Neuronal stem cell (in vitro differentiated cells): ENCODE measurements at places on chromosomes 7 and 10.

GRCh38 chr7:74306004-74306729 lies 17.0 kb downstream of the CLIP2 start:
- H3K27ac ChIP-seq = no peak overlapping the region
- no peak for DNase-seq
- peaks cover 13% of the 10 kb centered on the region for H3K4me1 ChIP-seq
- H3K4me3 ChIP-seq = no peak overlapping the region
- peaks cover 6% of the 10 kb centered on the region for H3K36me3 ChIP-seq

DNA sequence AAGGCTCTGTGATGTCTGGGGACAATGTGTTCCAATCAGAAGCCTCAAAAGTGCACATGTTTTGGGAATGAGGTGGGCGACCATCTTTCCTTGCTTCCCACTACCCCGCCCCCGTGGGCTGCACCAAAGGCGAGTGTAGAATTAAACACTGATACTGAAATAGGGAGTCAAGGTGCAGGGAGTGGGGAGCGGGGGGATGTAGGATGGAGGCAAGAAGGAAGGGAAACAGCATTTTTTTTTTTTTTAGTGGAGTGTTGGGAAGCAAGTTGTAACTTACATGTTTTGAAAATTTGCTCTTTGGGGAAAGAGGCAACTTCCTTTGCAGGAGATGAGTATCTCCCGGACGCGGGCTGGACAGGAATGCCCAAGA lies 484 bp upstream of the DLX5 start:
- DNase-seq = no peak
- H3K27ac ChIP-seq = no peak overlapping the region
- H3K36me3 ChIP-seq = no peaks in the 10 kb centered on the region
- no peak overlapping the region for H3K4me3 ChIP-seq
- peaks cover 87% of the 10 kb centered on the region for H3K27me3 ChIP-seq

DNA sequence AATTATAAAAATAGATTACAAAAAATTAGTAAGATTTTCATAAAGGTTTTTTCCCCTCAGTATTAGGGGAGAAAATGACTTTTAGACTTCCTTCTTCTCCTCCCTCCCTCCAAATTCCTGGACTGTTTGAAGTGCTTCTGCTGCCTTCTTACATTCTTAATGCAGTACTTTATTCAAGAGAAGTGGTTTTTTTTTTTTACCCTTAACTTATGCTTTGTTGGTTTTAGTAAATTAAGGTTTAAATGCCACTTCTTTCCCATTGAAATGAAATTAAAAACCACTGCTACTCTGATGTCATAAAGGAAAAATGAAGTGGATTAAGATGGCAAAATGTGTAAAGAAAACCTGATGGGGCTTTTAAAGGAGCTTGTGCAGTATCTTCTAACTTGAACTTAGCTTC lies 140.7 kb downstream of the VTI1A start:
- no peak overlapping the region for H3K4me3 ChIP-seq
- H3K4me1 ChIP-seq = peaks cover 52% of the 10 kb centered on the region
- H3K36me3 ChIP-seq = no peaks in the 10 kb centered on the region
- no peak overlapping the region for H3K27ac ChIP-seq
- no peak for DNase-seq
- H3K27me3 ChIP-seq = no peaks in the 10 kb centered on the region

GRCh38 chr10:57579926-57580325 lies 687.8 kb downstream of the IPMK start:
- H3K36me3 ChIP-seq = no peaks in the 10 kb centered on the region
- H3K4me3 ChIP-seq = no peak overlapping the region
- peak; percentile 29 for DNase-seq
- H3K4me1 ChIP-seq = no peaks in the 10 kb centered on the region
- H3K27me3 ChIP-seq = no peaks in the 10 kb centered on the region
- H3K27ac ChIP-seq = no peak overlapping the region

- H3K27me3 ChIP-seq = no peaks in the 10 kb centered on the region
- H3K4me1 ChIP-seq = peaks cover 12% of the 10 kb centered on the region
- H3K27ac ChIP-seq = no peak overlapping the region
- H3K4me3 ChIP-seq = no peak overlapping the region
- DNase-seq = no peak
Observed at GRCh38 chr10:12484002-12484918, 134.9 kb downstream of the CAMK1D start.

- H3K27me3 ChIP-seq = no peaks in the 10 kb centered on the region
- no peaks in the 10 kb centered on the region for H3K36me3 ChIP-seq
- H3K4me3 ChIP-seq = no peak overlapping the region
- H3K27ac ChIP-seq = no peak overlapping the region
- DNase-seq = no peak
Observed at GRCh38 chr10:32000937-32001336, 55.3 kb downstream of the KIF5B start.

DNA sequence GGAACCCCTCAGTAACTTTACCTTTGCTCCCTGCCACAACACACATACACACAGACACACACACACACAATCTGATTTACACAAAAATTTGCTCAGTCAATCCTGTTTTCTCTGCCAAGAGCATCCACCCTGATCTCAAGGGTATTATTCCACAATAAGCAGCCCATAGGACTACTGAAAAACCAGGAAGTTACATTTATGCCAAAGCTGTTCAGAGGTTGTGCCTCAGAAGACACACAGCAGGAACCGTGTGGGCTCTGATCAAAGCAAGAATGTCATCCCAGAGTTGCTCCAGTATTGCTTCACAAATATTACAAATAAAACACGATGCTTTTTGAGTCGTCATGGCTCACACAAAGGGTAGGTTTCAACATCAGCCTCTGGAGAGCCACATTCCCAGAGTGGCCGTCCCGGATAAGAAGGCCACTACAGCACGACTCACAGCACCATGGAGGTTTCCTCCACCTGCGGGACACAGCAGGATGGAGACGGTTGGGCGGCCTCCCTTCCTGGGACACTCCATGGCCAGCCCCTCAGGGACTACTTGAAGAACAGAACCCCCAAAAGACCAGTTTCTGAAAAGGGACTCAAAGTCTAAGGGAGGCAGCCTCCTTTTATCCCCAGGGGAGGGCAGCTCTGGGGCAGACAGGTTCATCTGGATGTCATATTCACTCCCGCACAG lies 1.6 kb downstream of the AIFM2 start:
- H3K27ac ChIP-seq = no peak overlapping the region
- H3K27me3 ChIP-seq = peaks cover 31% of the 10 kb centered on the region
- H3K36me3 ChIP-seq = no peaks in the 10 kb centered on the region
- no peak for DNase-seq
- no peak overlapping the region for H3K4me3 ChIP-seq
- peaks cover 3% of the 10 kb centered on the region for H3K4me1 ChIP-seq

DNA sequence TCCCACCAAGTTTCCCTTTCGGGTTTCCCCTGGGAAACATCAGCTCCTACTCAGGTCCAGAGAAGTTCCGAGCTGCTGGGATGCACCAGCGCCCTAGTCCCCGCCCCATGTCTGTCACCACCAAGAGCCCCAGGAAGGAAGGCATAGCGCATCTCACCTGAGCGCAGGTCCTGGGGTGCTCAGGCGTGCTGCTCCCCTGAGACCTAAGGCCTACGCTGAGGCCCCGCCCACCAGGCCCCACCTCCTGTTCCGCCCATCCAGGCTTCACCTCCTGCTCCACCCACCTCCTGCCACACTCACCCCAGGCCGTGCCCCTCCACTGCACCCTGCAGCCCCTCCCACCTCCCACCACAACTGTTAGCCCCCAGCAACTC lies 1.2 kb upstream of the TFR2 start:
- no peaks in the 10 kb centered on the region for H3K36me3 ChIP-seq
- H3K27me3 ChIP-seq = no peaks in the 10 kb centered on the region
- no peak overlapping the region for H3K4me3 ChIP-seq
- peaks cover 4% of the 10 kb centered on the region for H3K4me1 ChIP-seq
- no peak overlapping the region for H3K27ac ChIP-seq

DNA sequence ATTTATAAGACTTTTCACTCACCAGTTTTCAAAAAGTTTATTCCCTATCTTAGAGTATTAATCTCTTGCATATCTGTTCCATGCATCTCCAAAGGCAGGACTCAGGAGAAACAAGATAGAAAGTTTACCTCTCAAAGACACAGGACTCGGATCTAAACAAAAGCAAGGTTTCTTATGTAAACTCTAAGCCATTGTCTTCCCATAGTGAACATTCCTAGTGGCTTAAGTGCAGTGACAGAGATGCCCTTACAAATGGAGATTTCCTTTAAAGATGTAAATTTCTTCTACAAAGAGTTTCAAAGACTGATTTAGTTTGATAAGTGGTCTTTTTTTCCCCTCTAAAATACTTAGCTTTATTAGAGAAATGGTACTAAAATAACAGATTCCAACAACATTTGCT lies 209.8 kb downstream of the ACTR3B start:
- H3K4me1 ChIP-seq = no peaks in the 10 kb centered on the region
- no peak overlapping the region for H3K4me3 ChIP-seq
- no peak for DNase-seq
- H3K27ac ChIP-seq = no peak overlapping the region

GRCh38 chr7:44286618-44287487 lies 38.5 kb downstream of the CAMK2B start:
- no peak overlapping the region for H3K4me3 ChIP-seq
- no peak overlapping the region for H3K27ac ChIP-seq
- no peaks in the 10 kb centered on the region for H3K36me3 ChIP-seq
- DNase-seq = no peak

GRCh38 chr7:91569728-91570457 lies 305.7 kb downstream of the FZD1 start:
- H3K36me3 ChIP-seq = no peaks in the 10 kb centered on the region
- no peak overlapping the region for H3K4me3 ChIP-seq
- peaks cover 22% of the 10 kb centered on the region for H3K4me1 ChIP-seq
- H3K27ac ChIP-seq = no peak overlapping the region
- no peaks in the 10 kb centered on the region for H3K27me3 ChIP-seq
- DNase-seq = no peak

DNA sequence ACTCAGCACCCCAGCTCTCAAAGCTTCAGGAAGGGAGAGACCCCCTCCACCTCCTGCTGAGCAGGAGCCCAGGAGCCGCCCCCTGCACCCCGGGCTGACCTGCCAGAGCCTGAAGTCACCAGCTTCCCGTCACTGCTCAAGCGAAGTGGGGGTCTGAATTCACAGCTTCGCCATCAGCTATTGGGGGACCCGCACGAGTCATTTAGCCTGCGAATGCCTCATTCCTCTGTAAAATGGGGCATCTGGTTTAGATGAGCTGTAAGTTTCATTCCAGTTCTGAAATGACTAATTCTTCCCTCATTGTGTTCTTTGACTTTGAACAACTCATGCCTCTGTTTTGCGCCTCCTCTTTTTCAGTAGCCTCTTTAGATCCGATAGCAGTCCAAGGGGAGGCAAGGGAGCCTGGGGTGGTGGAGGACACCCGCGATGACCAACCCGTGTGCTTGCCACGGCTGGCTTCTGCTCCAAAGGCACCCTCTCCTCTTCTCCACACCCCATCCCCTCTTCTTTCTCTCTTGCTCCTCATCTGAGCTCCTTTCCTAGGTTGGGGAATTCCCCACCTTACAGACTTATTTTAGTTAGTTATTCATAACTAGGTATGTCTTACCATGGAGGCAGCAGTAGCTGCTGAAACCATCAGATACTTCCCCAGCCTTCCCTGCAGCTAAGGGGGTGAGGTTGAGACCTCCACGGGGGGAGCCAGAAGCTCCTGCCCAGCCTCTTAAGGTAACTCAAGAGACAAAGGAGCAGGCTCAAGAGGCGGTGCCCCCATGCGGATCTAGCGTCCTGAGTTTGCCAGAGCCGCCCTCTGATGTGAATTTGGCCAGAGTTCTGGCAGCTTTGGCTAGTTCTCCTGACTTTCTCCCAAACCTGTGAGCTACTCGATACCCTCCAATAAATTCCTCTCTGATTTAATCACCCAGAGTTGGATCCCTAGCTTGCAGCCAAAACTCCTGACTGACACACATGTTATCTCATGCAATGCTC lies 47.7 kb downstream of the RBM17 start:
- H3K27ac ChIP-seq = no peak overlapping the region
- no peaks in the 10 kb centered on the region for H3K27me3 ChIP-seq
- peaks cover 27% of the 10 kb centered on the region for H3K4me1 ChIP-seq
- H3K36me3 ChIP-seq = no peaks in the 10 kb centered on the region
- no peak overlapping the region for H3K4me3 ChIP-seq

GRCh38 chr7:93359520-93360198 lies 127.5 kb downstream of the VPS50 start:
- no peaks in the 10 kb centered on the region for H3K27me3 ChIP-seq
- no peak overlapping the region for H3K27ac ChIP-seq
- H3K4me1 ChIP-seq = no peaks in the 10 kb centered on the region
- DNase-seq = no peak

DNA sequence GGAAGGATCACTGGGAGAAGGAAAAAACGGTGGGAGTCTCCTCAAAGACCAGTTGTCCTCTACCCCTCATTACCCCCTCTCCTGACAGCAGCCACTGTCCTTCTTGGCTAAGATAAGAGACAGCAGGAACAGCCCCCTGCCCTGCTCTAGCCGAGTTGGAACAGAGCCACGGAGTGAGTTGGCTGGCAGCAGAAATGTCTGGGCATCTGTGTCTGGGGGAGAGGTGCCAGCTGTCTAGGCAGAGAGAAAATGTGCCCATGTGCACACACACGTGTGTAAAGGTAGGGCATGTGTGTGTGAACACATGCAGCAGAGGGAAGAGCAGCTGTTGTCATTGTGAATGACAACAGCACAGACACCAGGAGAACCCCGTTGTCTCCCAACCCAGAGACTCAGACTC lies 9.4 kb upstream of the HILPDA start:
- H3K4me1 ChIP-seq = no peaks in the 10 kb centered on the region
- no peak overlapping the region for H3K27ac ChIP-seq
- H3K27me3 ChIP-seq = no peaks in the 10 kb centered on the region
- no peak overlapping the region for H3K4me3 ChIP-seq
- no peaks in the 10 kb centered on the region for H3K36me3 ChIP-seq
- no peak for DNase-seq

GRCh38 chr7:46003161-46003560 lies 82.1 kb upstream of the IGFBP3 start:
- H3K4me3 ChIP-seq = no peak overlapping the region
- no peak for DNase-seq
- H3K27ac ChIP-seq = no peak overlapping the region
- H3K4me1 ChIP-seq = no peaks in the 10 kb centered on the region
- H3K27me3 ChIP-seq = no peaks in the 10 kb centered on the region
- no peaks in the 10 kb centered on the region for H3K36me3 ChIP-seq

- peaks cover 12% of the 10 kb centered on the region for H3K4me1 ChIP-seq
- H3K27ac ChIP-seq = no peak overlapping the region
- no peaks in the 10 kb centered on the region for H3K36me3 ChIP-seq
- DNase-seq = no peak
Observed at GRCh38 chr10:114399576-114399975, 4.7 kb downstream of the AFAP1L2 start.
